ENCODE measurements at places on chromosomes 12 and 14. TPM values are rescaled to one million over a fixed set of nuclear protein-coding genes. Genes with fewer than 3 reads are reported as not detected.

The KRT83 gene
- not detected for polyA plus RNA-seq

The MGST1 gene
- polyA plus RNA-seq = 0.22 TPM

The MMP17 gene
- polyA plus RNA-seq = 140 TPM

The LALBA gene
- not detected for polyA plus RNA-seq

The RTL1 gene
- not detected for polyA plus RNA-seq

The BICD1 gene
- 15.2 TPM for polyA plus RNA-seq

The LUM gene
- not detected for polyA plus RNA-seq

The SDS gene
- 0.09 TPM for polyA plus RNA-seq

The HOXC5 gene
- polyA plus RNA-seq = not detected

The PRICKLE1 gene
- polyA plus RNA-seq = 17.0 TPM
